Mucosa of gallbladder (tissue), 1 donor: ENCODE measurements at places on chromosomes 2 and 18. TPM values are rescaled to one million over a fixed set of nuclear protein-coding genes. Genes with fewer than 3 reads are reported as not detected.

C2orf80 gene
- not detected for total RNA-seq

CNRIP1 gene
- 21.6 TPM for total RNA-seq

RSAD2 gene
- total RNA-seq, result 1.3 TPM

GRCh38 chr2:146873646-146874259 is 971.1 kb upstream of the ACVR2A start:
- DNase-seq, result no peak

- DNase-seq, result no peak
Measured at GRCh38 chr2:17520761-17521160, 2.5 kb upstream of the RAD51AP2 start.

DNA sequence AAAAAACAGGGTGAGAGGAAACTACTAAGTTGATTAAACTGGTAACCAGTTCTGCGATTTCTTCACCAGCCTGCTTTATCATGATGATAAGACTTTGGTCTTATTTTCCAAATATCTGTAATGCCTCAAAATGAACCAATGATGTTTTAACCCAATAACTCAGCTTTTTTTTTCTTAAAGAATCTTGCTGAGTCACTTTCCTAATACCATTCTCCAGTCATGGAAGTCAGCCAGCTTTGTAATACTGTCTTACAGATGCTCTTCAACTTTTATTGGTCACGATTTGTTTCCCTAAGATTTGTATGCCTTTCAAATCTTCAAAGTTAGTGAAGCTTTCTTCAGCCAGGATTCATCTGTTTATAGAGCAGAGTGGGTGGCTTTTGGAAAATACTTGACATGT is 47.7 kb upstream of the SMIM21 start:
- DNase-seq, result no peak

- peak; percentile 67 for DNase-seq
Measured at GRCh38 chr2:43171789-43172188, 54.6 kb downstream of the ZFP36L2 start.

DNA sequence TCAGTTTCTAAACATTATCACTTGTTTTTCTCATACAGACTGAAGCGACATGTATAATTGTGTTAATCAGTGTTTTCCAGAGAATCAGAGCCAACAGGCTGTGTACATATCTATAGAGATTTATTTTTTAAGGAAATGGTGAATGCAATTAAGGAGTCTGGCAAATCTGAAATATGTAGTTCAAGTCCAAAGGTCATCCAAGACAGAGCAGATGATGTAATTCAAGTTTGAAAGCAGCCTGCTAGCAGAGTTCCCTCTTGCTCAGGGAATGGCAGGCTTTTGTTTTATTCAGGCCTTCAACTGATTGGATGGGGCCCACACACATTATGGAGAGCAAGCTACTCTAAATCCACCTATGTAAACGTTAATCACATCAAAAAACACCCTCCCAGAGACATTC is 282.6 kb downstream of the CBLN2 start:
- no peak for DNase-seq

DNA sequence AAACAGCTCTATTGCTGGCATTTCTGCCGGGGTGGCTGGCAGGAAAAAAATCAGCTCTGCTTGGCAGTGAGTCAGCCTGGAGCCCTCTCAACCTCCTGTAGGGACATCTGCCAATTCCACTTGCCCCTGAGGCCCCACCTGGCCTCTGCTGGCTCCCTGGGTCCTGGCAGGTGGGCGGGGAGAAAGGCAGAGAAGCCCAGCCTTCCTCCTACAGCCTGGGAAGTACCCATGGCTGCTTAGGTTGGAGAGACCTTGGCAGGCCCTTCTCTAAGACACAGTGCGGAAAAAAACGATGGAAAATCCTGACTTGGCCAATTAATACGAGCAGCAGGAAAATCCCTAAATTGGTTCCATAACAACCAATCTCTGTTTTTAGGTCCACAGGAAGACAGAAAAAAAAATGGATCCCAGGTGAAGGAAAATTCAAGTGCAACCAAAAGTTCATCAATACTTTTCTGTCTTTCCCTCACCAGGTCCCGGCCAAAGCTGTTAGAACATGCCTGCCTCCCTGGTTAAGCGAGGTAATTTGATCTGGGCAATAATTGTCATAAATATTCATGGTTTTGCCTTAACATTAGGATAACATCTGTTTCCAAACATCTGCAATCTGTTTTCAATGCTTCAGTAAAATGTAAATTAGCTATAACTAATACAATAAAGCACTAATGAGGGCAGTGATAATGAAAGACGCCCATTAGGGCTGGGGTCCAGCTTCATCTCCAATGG is 245.9 kb downstream of the TFCP2L1 start:
- peak; percentile 71 for DNase-seq

- no peak for DNase-seq
Measured at GRCh38 chr2:44930274-44931197, 11.0 kb upstream of the SIX3 start.
